ENCODE measurements at places on chromosomes 3 and 15. TPM values are rescaled to one million over a fixed set of nuclear protein-coding genes. Genes with fewer than 3 reads are reported as not detected.

The NR1I2 gene
- total RNA-seq: not detected

The TPRG1 gene
- 0.17 TPM for total RNA-seq

The IL17RB gene
- total RNA-seq: under 0.01 TPM

The KNL1 gene
- total RNA-seq: 28.2 TPM

The CXCR6 gene
- total RNA-seq: not detected

The TLR9 gene
- total RNA-seq: under 0.01 TPM

The TP63 gene
- under 0.01 TPM for total RNA-seq

The SIDT1 gene
- total RNA-seq: not detected

The MYL3 gene
- total RNA-seq: not detected

The PIK3CA gene
- 48.6 TPM for total RNA-seq

The SACM1L gene
- 42.6 TPM for total RNA-seq

The FAM98B gene
- 4.5 TPM for total RNA-seq
